ENCODE measurements at places on chromosomes 2 and 18.

DNA sequence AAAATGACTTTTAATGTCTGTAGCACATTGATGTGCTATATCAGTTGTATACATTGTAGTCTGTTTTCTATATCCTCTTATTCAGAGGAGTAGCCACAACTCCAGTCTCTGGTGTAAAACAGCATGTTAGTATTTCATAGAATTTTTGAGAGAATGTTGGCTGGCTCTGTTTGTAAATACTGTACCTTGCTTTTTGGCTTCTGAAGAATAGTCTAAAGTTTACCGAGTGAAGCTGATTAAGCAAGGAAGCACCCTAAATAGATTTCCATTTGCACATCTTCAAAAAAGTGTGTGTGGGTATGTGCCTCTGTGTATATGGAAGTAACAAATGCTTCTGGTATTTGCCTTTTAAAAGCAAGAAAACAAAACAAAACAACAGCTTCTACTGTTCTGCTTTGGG, 50.5 kb downstream of the MAP4K4 start:
- no peak for DNase-seq

GRCh38 chr2:121030523-121030922, 254.5 kb downstream of the TFCP2L1 start:
- peak; percentile 11 for DNase-seq

- DNase-seq: no peak
Observed at GRCh38 chr18:28079883-28080282, 97.0 kb downstream of the CDH2 start.

- no peak for DNase-seq
Observed at GRCh38 chr18:4748975-4749374, 293.9 kb upstream of the DLGAP1 start.

DNA sequence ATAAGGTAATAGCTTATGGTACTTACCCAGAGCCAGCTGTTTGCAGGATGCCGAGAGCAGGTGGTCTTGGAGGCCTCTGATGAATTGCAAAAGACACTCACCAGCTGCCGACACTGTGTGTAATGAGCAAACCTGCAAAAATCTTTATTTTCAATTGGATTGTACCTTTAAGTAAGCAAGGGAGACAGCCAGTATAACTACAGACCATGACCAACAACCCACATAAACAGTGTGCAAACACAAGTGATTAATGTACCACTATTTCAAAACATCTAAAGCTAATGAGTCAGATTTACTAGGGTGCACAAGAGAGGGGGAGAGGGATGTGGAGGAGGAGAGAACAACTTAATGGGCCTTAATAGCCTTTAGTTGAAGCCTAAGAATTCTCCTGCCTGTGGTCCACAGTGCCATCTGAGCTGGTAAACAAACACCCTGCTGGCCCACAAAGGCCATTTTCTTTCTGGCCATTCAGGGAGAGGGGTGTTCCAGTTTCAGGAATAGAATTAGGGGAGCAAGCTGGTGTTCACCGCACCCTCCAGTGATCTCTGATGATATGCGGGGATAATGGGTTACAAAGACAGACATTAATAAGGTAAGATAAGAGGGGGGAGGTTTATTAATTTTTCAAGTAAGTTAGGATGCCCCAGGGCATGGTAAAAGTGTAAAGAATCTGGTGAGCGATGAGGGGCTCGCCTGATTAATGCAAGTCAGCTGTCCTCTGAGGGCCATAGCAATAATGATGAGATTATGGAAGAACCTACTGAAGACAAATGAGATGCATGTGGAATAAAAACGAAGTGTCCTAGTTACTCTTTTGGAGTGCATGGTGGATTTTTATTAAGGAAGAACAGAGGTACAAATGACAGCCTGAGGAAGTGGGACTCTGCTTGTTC, 196.4 kb downstream of the HRH4 start:
- no peak for DNase-seq

- DNase-seq: no peak
Observed at GRCh38 chr2:1686784-1687105, 57.6 kb downstream of the PXDN start.

GRCh38 chr18:46331316-46331715, 227.1 kb downstream of the HAUS1 start:
- DNase-seq: no peak

DNA sequence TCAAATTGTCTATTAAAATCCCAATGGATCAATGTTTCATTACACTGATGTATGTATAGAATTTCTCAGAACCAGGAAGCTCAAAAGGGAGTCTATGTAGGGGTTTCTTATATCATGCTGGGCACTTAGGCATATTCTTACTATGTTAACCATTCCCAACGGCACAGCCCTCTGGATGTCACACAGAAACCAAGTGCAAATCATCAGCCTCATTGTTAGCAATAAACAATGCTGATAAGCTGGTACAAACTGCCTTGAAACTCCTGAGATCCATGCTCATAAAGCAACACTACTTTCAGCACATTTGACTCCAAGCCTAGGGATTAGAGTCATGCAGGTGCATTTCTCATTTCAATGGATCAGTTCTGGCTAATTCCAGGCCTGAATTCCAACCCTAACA, 730.2 kb upstream of the SLC39A10 start:
- no peak for DNase-seq

- no peak for DNase-seq
Observed at GRCh38 chr2:8004250-8004681, 677.6 kb upstream of the ID2 start.

GRCh38 chr2:6011921-6012320, 319.7 kb downstream of the SOX11 start:
- no peak for DNase-seq

- DNase-seq: no peak
Observed at GRCh38 chr2:187294043-187294442, 154.0 kb downstream of the CALCRL start.

DNA sequence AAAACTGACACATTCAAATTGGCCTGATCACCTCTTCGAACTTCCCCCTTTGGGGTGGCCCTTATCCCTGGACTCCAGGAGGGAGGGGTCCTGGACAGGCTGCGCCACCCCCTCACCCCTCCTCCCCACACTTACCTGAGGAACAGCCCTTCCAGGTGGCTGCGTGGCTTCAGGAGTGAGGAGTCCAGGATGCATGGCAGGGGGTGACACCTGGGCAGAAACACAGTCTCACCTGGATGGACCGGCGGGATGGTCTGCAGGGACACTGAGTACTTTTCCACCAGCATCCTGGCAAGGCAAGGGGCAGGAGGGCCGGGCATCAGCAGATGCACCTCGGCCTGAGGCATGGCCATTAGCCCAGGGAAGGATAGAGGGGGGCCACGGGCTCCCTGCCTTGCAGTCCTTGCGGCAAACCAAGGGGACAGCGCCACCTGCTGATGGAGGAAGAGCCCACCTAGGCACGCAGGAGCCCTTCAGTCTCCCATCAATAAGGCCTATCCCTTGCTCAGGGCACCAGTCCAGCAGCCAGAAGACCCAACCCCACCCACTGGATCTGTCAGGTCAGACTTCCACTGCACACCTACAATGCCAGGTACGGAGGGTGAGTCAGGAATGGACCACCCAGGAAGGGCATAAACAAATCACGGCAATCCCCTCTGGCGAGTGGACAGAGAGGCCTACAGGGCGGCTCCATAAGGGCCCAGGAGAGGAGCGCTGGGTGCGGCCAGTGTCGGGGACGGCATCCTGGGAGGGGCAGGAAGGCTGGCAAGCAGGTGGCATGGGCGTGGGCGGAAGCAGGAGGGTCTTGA, 26.0 kb downstream of the FAM178B start:
- peak; percentile 85 for DNase-seq

DNA sequence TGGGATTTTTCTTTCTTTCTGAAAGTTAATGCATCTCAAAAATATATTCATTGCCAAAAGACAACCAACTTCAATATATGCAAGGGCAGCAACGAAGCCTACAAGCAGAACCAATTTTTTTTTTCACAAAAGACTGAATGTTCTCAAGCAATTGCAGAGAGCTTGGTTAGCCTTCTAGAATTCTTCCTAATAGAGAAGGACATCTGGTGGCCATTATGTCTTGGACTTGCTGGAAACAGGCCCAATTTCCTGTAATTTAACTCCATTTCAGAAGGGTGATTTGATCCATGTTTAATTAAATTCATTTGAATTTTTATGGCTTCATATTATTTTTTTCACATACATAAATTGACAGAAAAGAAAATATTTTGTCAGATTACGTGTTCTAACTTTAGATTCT, 208.0 kb downstream of the TPGS2 start:
- no peak for DNase-seq

- DNase-seq: no peak
Observed at GRCh38 chr2:33230842-33231241, 245.6 kb upstream of the RASGRP3 start.

GRCh38 chr2:1838426-1838825, 94.1 kb upstream of the PXDN start:
- DNase-seq: no peak

DNA sequence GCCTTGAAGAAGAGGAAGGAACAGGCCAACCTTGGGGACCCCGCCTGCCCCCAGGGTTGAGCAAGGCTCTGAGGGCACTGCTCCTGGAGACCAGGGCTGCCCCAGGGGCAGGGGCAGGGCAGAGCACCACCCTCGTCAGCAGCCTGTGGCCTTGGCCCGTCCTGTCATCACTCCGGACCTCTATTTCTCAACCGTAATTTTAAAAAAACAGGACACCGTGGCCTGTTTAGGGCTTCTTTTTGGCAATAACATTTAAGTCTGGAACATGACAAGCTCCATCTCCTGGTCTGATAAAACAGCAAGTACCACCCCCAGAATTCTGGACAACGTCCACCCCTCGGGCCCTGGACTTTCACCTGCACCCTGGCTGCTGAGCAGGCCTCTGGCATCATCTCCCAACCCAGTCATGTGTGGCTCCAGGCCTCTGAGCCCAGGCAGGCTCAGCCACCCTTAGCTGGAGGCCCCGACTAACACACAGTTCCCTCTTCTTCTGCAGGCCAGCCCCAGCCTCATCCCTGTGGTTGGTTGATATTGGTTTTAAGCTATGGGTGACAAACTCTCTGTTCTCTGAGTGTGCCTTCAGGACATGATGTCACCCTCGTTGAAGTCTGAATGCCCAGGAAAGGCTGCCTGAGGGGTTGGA, 22.6 kb upstream of the ID2 start:
- DNase-seq: no peak

GRCh38 chr2:104745846-104746245, 108.1 kb upstream of the POU3F3 start:
- DNase-seq: peak; percentile 46

DNA sequence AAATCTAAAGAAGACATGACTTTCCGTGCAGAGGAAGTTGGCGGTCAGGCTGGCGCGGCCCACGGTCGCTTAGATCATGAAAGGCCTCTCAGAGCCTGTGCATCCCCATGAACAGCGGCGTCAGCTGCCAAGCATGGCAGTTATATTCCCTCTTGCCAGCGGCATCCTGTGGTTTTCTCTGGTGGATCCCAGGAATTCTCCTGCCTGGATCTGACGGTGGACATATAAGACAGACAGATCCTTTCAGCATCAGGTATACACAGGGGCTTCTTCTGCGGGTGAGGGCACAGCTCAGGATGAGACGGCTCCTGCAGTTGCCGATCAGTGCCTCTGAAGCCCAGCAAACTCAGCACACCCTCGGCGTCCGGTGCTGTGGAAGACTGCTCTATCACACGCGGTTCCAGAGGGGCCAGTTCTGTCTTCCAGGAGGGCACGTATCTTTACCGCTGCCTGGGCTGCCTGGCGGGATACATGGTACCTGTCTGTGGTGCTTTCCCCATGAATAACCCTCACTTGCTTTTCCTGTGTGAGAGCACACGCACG, 157.8 kb downstream of the LDLRAD4 start:
- DNase-seq: peak; percentile 16

DNA sequence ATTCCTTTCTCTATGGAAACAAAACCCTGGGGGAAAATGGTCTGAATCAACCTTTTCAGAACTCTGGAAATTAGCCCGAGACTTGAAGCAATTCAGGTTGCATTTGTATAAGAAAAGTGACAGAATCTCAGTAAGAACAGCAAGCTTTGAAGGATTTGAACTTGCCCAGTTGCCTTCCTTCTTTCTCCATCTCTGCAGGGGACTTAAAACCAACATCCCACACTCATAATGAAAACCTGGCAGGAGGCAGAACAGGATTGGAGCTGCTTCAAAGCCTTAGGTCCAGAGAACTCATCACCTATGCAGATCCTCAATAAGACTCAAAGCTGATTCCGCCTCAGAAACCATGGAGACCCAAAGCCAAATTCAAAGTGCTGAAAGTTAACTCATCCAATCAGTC, 790.5 kb upstream of the ID2 start:
- no peak for DNase-seq

DNA sequence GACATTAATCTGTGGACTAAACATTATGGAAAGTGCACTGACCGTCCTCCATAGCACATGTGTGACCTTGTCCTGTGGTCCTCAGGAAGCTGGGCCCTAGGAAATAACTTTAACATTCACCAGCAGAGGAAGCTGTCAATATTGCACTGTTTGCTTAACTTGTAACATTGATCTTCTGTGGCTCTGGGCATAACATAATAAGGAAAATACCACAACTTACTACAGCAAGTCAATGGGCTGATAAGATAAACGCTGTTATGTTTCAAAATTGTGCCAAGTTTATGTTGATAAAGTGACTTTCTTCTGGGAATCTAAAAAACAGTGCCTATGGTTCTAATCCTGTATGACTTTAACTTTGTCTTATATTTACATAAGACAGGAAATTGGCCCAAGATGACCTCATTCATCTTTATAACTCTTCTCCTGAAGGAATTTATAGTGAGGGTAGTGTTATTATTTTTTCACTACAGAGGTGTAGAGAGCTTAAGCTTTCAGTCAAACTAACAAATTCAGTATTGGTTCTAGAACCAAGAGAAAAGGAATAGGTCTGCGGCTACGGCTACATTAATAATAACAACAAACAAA, 113.7 kb upstream of the MAP4K3 start:
- DNase-seq: no peak

DNA sequence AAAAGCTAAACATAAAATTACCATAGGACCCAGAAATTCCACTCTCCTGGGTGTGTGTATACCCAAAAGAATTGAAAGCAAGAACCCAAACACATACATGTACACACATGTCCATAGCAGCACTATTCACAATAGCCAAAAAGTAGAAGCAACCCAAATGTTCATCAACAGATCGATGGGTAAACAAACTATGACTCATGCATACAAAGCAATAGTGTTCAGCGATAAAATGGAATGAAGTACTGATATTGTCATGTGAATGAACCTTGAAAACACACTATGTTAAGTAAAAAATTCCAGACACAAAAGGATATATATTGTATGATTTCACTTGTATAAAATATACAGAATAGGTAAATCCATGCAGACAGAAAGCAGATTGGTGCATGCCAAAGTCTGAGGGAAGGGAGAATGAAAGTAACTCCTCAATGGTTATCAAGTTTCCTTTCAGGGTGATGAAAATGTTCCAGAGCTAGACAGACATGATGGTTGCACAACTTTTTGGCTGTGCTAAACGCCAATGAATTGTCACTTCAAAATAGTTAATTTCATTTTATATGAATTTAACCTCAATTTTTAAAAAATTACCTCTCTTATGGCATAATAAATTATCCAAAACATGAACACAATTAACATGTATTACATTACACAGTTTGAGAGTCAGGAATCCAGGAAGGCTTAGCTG, 35.5 kb downstream of the GKN2 start:
- no peak for DNase-seq

DNA sequence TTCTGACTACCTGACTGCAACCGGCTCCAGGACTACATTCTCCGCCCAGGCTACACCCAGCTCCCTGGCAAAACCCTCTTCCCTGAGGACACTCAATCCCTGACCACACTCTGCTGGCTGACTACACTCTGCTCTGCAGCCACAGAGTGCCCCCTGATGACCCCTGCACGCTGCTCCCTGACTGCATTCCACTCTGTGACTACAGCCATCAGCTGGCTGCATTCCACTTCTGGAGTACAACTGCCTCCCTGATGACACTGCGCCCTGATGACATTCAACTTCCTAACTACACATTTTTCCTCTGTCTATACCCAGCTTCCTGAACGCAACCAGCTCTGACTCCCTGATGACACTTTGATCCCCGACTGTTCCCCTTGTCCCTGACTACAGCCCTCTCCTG, 71.3 kb upstream of the NRXN1 start:
- DNase-seq: no peak

All from upper lobe of left lung (tissue), 6 donors.